ENCODE measurements at places on chromosomes 2 and 18. TPM values are rescaled to one million over a fixed set of nuclear protein-coding genes. Genes with fewer than 3 reads are reported as not detected.

Gene OR6B2
- total RNA-seq: not detected

GRCh38 chr2:10661846-10662245, 27.9 kb downstream of the NOL10 start:
- no peaks in the 10 kb centered on the region for H3K27me3 ChIP-seq
- H3K4me1 ChIP-seq: no peaks in the 10 kb centered on the region
- no peak overlapping the region for H3K4me3 ChIP-seq
- no peak overlapping the region for H3K27ac ChIP-seq
- no peak for DNase-seq
- H3K36me3 ChIP-seq: no peaks in the 10 kb centered on the region

DNA sequence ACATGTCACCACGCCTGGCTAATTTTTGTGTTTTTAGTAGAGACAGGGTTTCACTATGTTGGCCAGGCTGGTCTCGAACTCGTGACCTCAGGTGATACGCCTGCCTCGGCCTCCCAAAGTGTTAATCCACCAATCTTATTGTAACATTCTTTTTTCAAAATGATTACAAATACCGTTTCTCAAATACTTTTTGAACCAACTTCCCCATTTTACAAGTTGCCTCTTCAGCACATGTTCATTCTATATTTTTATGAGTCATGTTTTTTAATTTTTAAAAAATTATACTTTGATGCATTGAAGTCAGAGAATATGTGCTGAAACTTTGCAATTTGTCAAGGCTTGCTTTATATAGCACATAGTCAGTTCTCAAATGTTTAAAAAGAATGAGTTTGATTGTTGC, 58.2 kb downstream of the QPCT start:
- H3K27me3 ChIP-seq: no peaks in the 10 kb centered on the region
- H3K27ac ChIP-seq: no peak overlapping the region
- H3K4me1 ChIP-seq: peaks cover 3% of the 10 kb centered on the region
- H3K4me3 ChIP-seq: no peak overlapping the region
- H3K36me3 ChIP-seq: no peaks in the 10 kb centered on the region
- no peak for DNase-seq

DNA sequence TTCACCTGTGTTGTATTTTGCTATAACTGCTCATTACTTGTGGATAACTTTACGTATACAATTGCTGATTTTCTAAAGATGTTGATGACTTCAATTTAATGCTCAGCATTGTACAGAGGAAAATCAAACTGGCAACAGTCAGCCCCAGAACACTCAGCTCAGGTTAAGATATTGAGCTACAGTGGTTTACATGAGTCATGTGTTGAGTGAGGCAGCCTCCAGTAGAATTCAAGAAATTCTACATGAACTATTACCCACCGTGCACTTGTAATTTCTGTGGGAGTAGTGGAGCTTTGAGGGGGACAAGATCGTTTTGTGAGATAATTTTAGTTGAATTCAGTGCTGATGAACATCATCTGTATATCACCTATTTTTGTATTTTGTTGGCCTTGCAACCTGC, 292.3 kb downstream of the ALPK2 start:
- no peak overlapping the region for H3K4me3 ChIP-seq
- DNase-seq: no peak
- H3K27ac ChIP-seq: peak overlapping the region; percentile 35
- H3K36me3 ChIP-seq: peaks cover 10% of the 10 kb centered on the region
- H3K4me1 ChIP-seq: peaks cover 12% of the 10 kb centered on the region

GRCh38 chr2:121736140-121736461, 574 bp downstream of the NIFK start:
- H3K27ac ChIP-seq: peak overlapping the region; percentile 94
- DNase-seq: no peak
- peak overlapping the region; percentile 69 for H3K4me3 ChIP-seq
- H3K36me3 ChIP-seq: peaks cover 14% of the 10 kb centered on the region
